ENCODE measurements at places on chromosomes 2 and 18.

- no peak for DNase-seq
These were observed 59.8 kb downstream of the SNTG2 start for GRCh38 chr2:1010415-1010930.

DNA sequence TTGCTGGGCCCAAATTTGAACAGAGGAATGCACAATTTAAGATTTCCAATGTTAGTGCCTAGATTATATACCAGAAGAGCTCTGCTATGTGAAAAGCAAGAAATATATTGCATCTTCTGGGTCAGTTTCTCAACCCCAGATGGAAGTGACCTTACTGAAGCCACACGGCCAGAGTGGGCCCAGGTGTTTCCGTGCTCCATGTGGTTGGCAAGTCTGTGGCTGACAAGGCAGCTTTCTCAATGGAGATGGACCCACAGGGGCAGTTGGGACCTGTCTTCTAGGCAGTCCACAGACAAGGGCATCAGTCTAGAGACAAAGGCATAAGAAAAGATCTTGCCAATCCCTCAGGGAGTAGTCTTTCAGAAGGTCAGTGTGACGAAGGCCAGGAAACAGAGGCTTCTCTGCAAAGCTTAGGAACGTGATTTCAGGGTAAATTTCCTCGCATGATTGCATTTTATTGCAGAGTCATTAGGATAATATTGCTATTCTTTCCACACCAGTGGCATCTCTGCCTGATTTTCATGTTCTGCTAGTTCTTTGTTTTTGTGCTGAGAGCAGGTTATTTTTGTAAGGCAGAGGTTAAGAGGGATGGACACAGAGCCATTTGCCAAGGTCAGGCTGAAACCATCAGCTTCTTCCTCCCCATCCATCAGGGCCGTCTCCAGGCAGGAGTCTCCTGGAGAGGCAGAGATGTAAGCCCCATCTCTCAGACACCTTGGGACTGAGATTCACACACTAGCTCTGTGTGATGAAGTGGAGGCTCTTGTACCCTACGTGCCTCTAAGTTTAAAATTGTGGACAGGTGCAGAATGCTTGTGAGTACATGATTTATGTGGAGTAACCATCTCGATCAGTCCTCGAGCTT is 202.1 kb downstream of the ANKRD30B start:
- DNase-seq = no peak

DNA sequence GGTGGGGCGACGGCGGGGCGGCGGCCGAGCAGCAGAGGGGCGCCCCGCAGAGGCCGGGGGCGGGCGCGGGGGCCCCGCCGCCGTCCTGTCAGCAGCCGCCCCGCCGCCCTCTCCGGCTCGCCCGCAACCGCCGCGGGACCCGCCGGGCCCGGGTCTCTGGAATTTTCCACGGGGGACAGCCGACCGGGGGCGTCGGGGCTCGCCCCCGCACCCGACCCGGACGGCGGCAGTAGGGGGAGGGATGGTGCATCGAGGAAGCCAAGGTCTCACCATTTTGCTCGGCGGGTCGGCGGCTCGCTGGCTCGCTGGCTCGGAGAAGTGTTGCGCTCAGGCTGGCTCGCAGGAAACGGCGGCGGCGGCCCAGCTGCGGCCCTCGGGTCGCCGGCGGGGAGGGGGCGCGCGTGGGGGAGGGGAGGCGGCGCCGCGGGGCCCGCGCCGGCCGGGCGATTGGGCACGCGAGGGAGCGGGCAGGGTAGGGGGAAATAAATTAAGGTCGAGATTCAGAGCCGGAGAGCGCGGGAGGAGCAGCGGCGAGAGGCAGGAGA is 405 bp downstream of the PPP3R1 start:
- DNase-seq = peak; percentile 48

- no peak for DNase-seq
These were observed 64.3 kb downstream of the PRKCE start for GRCh38 chr2:45715601-45716379.

GRCh38 chr18:6679201-6679600 is 50.3 kb upstream of the ARHGAP28 start:
- no peak for DNase-seq

- no peak for DNase-seq
These were observed 114.7 kb upstream of the STON1 start for GRCh38 chr2:48414980-48415835.

DNA sequence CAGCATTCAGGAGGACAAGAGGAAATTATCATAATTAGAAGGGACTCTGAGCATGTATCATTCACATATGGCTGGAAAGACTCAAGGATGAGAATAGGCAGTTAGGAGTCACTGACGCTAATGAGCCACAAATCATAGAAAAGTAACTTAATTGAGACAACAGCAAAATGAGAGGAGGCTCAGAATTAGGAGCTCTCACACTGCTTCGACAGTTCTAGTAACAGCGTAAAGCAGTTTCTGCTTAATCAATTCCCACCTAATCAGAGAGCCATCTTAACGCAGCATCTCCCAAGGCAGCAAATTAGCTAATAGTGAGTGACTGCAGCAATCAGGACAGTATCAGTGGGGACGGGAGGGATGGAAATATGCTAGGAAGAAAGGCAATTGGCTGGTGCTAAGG is 32.8 kb downstream of the ANKRD44 start:
- no peak for DNase-seq

- DNase-seq = no peak
These were observed 32.9 kb downstream of the KCNE4 start for GRCh38 chr2:223084873-223085272.

DNA sequence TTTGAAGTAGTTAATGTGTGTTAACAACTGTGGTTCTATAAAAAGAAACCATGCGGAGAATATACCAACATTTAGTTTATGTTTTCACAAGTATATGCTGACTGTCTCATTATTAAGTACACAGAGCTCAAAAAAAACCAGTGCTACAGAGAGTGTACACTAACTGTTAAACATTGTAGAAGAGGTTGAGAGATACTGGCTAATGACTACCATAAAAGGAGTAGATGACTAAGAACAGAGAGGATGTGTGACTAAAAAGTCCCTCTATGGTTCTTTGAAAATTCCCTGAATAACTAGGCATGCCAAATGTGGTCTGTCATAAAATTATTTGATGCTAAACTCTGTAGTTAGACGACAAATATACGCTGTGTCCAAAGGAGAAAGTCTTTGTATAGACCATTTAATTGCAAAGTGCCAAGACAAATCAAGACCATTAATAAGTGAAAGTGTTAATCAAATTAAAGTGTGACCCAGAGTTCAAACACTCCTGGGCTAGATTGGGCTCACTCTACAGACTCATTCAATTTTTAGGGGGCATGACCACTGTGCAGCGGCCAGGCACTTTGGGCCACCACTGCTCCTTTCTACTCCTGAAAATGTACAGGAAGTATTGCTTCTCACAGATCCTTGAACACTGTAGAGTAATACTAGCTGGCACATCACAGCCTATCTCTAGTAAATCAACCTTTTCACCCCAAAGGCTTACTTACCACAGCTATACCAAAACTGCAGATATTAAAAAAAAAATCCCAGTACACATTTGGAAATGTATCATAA is 45.1 kb upstream of the SERTAD2 start:
- no peak for DNase-seq

DNA sequence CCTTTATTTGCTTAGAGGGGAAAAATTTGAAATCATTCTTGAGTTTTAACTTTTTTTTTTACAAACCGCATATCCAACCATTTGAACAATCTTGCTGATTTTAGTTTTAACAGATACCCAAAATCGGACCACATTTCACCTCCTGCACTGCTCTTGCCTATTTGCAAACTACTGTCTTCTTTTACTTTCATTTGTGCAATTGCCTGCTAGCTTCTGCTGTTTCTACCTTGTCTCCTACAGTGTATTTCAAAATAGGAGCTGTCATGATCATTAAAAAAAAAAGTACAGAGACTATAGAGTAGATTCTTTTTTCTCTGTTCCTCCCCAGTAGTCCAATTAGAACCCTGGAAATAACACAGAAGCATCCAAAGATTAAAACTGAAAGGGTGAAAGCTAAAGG is 1081.2 kb downstream of the SOCS6 start:
- no peak for DNase-seq

- no peak for DNase-seq
These were observed 13.9 kb upstream of the ASAP2 start for GRCh38 chr2:9192712-9193111.

DNA sequence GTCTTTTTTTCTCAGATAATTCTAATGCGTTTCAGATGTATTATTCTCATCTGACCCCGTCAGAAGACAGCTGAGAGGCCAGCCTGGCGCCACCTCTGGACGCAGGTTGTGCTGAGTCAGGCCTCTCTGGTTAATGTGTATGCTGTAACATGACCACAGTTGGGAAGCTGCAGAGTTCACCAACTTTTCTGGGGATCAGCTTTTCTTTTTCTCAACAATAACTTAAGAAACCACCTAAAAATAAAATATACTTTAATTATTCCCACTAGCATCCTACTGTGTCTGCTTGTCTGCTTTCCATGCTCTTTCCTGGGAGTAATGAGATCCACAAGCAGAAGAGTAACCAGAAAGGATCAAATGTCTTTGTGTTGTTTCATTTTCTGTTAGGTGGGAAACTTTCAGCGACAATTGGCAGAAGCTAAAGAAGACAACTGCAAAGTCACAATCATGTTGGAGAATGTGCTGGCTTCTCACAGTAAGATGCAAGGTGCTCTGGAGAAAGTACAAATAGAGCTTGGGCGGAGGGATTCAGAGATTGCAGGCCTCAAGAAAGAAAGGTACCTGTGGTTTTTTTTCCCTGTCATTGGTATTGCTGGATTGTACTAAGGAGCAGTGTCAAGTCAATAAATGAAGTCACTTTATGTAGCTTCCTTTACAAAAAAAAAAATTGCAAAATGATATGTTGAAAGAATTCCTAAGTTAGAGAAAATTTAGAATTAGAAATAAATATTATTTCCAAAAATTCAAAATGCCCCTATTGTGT is 79.8 kb downstream of the CCDC150 start:
- DNase-seq = no peak

DNA sequence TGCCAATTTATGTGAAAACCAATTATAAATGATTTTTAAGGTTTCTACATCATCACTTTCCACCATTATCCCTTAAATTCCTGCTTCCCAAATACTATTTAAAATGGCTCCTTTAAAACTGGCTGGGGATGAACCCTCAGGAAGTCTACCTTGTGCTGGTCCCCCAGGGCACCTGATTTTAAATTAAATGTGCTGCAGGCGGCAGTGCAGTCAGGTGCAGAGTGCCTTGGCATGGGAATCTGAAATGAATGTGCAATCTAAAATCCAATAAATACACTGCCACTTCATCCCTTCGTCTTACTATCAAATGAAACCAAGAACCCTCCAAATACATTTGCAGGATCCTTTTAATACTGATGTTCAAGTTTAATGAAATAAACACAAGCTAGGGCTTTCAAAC is 61.8 kb downstream of the C2orf76 start:
- DNase-seq = no peak

DNA sequence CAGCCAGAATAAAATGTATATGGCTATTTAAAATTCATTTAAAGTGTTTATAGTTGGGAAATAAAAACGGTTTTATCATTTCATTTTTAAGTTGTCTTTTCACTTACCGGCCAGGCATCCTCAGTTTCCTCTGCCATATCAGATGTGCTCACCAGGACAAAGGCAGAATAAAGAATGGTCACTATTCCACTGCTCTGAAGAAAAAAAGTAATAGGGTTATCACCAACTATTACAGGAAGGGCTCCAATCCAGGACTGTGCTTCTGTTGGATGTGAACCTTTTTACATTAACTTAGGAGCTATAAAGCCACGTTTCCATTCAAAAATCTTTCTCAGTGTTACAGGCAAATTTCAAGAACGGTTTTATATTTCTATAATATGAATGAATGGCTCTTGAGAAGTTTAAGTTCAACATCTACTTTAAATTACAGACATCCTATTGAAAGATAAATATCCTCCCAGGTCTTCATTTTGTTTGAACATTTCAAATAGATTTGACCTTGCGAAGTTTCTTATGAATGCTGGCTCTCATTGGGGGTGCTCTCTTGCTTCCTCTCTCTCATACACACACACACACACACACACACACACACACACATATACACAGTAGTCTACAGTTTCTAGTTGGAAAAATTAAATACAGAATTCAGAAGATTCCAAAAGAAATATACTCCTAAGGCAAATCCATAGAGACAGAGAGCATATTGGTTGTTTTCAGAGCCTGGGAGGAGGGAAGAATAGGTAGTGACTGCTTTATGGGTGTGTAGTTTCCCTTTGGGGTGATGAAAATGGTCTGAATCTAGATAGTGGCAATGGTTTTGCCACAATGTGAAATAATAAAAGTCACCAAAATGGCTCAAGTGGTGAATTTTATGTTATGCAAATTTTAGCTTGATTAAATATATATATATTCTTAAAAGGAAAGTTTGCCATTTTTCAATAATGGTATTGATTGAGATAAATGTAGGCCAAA is 2.9 kb upstream of the SLC40A1 start:
- no peak for DNase-seq

- no peak for DNase-seq
These were observed 265.6 kb downstream of the TMX3 start for GRCh38 chr18:68449292-68449691.

GRCh38 chr2:100238471-100238870 is 83.8 kb downstream of the LONRF2 start:
- DNase-seq = no peak

- DNase-seq = no peak
These were observed 165.2 kb downstream of the DYSF start for GRCh38 chr2:71618327-71619113.

- DNase-seq = no peak
These were observed 37.3 kb downstream of the USP14 start for GRCh38 chr18:195651-196050.

DNA sequence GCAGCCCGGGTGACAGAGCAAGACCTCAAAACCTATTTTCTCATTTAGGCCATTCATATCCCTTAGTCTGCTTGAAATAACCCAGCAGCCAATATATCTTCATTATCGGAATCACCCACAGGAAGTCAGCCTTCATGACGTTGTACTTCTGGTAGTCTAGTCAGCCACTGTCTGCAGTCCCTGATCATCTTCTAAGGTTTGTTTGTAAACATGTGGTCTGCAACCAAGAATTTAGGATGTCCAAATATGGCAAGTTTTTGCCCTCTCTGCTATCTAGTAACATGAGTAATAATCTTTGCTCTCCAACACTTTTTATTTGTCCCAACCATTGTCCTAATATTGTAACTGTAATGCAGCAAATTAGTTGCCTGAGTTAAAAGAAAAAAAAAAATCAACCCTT is 92.5 kb downstream of the PRPF40A start:
- no peak for DNase-seq

GRCh38 chr18:72822202-72822601 is 45.6 kb downstream of the NETO1 start:
- DNase-seq = no peak

GRCh38 chr2:146226077-146226476 is 1618.8 kb upstream of the ACVR2A start:
- no peak for DNase-seq

GRCh38 chr2:216486708-216487107 is 11.9 kb upstream of the RPL37A start:
- DNase-seq = no peak

Data from stimulated activated CD4-positive, alpha-beta T cell treated with anti-CD3 and anti-CD28 coated beads, Interleukin-2, amount 100 ng/mL, for 24 hours (primary cell).